ENCODE measurements at places on chromosomes 12 and 14. TPM values are rescaled to one million over a fixed set of nuclear protein-coding genes. Genes with fewer than 3 reads are reported as not detected.

The BIN2 gene
- total RNA-seq: not detected

The UNC79 gene
- total RNA-seq: 2.1 TPM

The SLC35F4 gene
- not detected for total RNA-seq

The TCL1B gene
- not detected for total RNA-seq

The KRT72 gene
- total RNA-seq: not detected

The P2RX2 gene
- 0.15 TPM for total RNA-seq

The NPFF gene
- total RNA-seq: not detected

The KRT85 gene
- total RNA-seq: not detected

The RDH16 gene
- total RNA-seq: 1.2 TPM

The TCTN2 gene
- 15.8 TPM for total RNA-seq

The RASSF8 gene
- total RNA-seq: 53.9 TPM

The PTHLH gene
- not detected for total RNA-seq

The AQP2 gene
- total RNA-seq: not detected

The PPP1R1A gene
- total RNA-seq: 2.3 TPM

The ALDH2 gene
- 107 TPM for total RNA-seq

The CLBA1 gene
- 8.5 TPM for total RNA-seq

GRCh38 chr14:75273272-75274049, 5.2 kb upstream of the FOS start:
- no peaks in the 10 kb centered on the region for H3K36me3 ChIP-seq
- no peak overlapping the region for H3K4me3 ChIP-seq
- no peak overlapping the region for H3K27ac ChIP-seq
- DNase-seq: no peak
- H3K27me3 ChIP-seq: peaks cover 50% of the 10 kb centered on the region
- peaks cover 4% of the 10 kb centered on the region for H3K4me1 ChIP-seq

- H3K36me3 ChIP-seq: peaks cover 2% of the 10 kb centered on the region
- H3K4me1 ChIP-seq: peaks cover 26% of the 10 kb centered on the region
- H3K27ac ChIP-seq: peak overlapping the region; percentile 94
- DNase-seq: peak; percentile 88
Measured at GRCh38 chr12:53006810-53007309, 604 bp downstream of the EIF4B start.

- no peak for DNase-seq
- no peak overlapping the region for H3K27ac ChIP-seq
- H3K4me3 ChIP-seq: no peak overlapping the region
- no peaks in the 10 kb centered on the region for H3K36me3 ChIP-seq
- H3K4me1 ChIP-seq: peaks cover 18% of the 10 kb centered on the region
Measured at GRCh38 chr14:95677179-95677835, 8.9 kb upstream of the TCL1B start.

- H3K27ac ChIP-seq: no peak overlapping the region
- no peaks in the 10 kb centered on the region for H3K27me3 ChIP-seq
- no peaks in the 10 kb centered on the region for H3K36me3 ChIP-seq
- no peaks in the 10 kb centered on the region for H3K4me1 ChIP-seq
Measured at GRCh38 chr12:111993292-111994150, 19.4 kb downstream of the TMEM116 start.

DNA sequence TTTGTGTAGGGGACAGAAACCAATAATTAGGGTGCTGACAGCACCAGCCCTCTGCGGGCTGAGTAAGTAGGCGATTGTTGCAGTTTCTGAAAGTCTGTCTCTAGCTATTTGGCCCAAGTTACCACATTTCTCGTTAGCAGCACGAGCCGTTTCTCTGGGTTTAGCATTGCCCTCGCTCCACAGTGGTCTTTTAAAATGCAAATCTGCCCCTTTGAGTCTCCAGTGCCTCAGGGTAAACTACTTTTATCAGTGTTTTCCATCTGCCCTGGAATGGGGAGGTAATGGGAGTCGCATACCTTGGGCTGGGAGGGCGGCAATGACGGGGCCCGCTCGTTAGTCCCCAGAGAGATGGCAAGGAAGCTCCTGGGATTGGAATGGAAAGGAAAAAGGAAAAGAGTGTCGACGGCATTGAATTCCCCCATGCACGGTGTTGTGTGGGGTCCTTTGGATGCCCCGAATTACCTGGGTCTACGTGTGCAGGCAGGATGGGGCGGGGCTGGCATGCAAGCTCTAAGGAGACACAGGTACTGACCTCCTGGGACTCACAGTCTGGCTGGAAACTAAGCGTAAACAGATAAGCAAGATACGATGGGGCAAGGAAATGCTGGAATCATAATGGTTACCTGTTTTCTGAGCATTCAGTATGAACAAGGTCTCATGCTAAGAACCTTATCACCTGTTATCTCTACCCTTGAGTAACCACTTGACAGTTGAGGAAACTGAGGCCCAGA, 131.8 kb upstream of the MAP1LC3B2 start:
- H3K27ac ChIP-seq: peak overlapping the region; percentile 47
- H3K27me3 ChIP-seq: no peaks in the 10 kb centered on the region
- H3K4me3 ChIP-seq: peak overlapping the region; percentile 33
- H3K4me1 ChIP-seq: peaks cover 15% of the 10 kb centered on the region
- H3K36me3 ChIP-seq: no peaks in the 10 kb centered on the region

GRCh38 chr12:44774815-44775411, 101.2 kb downstream of the NELL2 start:
- peaks cover 19% of the 10 kb centered on the region for H3K36me3 ChIP-seq
- H3K27ac ChIP-seq: peak overlapping the region; percentile 85
- no peak overlapping the region for H3K4me3 ChIP-seq
- H3K27me3 ChIP-seq: no peaks in the 10 kb centered on the region
- H3K4me1 ChIP-seq: peaks cover 38% of the 10 kb centered on the region

- no peak overlapping the region for H3K4me3 ChIP-seq
- H3K4me1 ChIP-seq: peaks cover 6% of the 10 kb centered on the region
- DNase-seq: peak; percentile 48
- H3K27ac ChIP-seq: no peak overlapping the region
- H3K27me3 ChIP-seq: peaks cover 44% of the 10 kb centered on the region
Measured at GRCh38 chr14:103281496-103282231, 52.4 kb upstream of the EIF5 start.

- H3K36me3 ChIP-seq: no peaks in the 10 kb centered on the region
- H3K4me3 ChIP-seq: no peak overlapping the region
- no peak for DNase-seq
Measured at GRCh38 chr14:75886636-75887348, 95.0 kb downstream of the TGFB3 start.

DNA sequence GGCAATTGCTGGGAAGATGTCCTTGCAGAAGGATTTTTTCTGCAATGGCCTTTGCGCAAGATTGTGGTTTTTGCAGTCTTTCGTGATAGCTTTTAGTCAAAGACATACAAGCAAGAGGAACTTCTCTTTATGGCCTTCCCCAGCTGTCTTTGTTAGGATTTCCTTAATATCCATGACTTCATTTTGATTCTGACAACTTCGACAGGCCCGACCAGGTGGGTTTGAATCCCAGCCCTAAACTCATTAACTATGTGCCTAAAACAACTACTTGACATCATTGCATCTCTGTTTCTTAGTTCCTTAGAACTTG, 13.3 kb upstream of the VRK1 start:
- H3K4me3 ChIP-seq: no peak overlapping the region
- H3K27ac ChIP-seq: no peak overlapping the region
- no peaks in the 10 kb centered on the region for H3K36me3 ChIP-seq
- no peaks in the 10 kb centered on the region for H3K4me1 ChIP-seq

DNA sequence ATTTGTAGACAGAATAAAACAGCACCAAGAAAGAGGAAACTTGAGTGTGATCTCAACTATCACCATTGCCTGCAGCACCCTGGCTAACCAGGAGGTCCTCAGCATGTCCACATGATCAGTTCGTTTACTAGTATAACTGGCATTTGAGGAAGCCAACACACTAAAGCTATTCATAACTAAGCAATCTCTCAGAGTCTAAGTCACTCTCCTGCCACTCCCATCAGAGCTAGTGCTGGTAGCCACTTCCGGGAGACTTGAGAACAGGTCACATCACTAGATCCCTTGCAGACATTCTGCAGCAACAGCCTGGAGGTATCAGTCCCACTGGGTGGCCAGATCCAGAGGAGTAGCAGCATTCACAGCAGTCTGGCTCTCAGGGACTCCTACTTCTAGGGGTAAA, 352.9 kb upstream of the OR4E1 start:
- H3K27me3 ChIP-seq: no peaks in the 10 kb centered on the region
- no peak overlapping the region for H3K27ac ChIP-seq
- no peaks in the 10 kb centered on the region for H3K36me3 ChIP-seq
- no peak for DNase-seq

DNA sequence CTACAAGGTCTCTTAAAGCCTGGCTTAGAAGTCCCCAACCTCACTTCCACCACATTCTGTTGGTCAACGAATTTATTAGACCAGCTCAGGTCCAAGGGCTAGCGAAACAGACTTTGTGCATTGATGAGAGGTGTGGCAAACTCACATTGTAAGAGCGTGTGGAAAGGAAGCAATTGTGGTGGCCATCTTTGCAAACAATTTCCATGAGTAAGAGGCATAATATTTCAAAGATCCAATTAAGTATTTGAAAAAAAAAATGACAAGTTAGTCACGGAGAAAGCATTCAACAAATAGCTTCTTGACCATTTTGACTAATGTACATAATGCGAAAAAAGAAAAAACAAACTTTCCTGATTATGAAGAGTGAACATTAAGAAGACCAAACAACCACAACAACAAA, 7.4 kb downstream of the NR1H4 start:
- no peak overlapping the region for H3K27ac ChIP-seq
- no peaks in the 10 kb centered on the region for H3K36me3 ChIP-seq
- no peaks in the 10 kb centered on the region for H3K27me3 ChIP-seq
- no peaks in the 10 kb centered on the region for H3K4me1 ChIP-seq

DNA sequence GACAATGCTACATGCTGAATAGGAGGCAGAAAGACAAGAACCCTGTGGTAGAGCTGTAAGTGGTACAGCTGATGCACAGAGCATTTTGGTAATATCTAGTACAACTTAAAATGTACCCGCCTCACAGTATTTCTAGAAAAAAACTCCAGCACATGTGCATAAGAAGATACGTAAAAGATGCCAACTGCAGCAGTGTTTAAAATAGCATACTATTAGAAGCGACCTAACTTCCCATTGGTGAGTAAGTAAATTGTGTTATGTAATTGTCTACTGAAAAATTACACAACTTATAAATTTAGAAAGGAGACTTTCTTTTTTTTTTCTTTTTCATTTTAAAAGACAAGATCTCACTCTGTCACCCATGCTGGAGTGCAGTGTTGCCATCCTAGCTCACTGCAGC, 114.3 kb upstream of the CAND1 start:
- no peak overlapping the region for H3K27ac ChIP-seq
- H3K4me3 ChIP-seq: no peak overlapping the region
- no peaks in the 10 kb centered on the region for H3K4me1 ChIP-seq
- DNase-seq: no peak
- no peaks in the 10 kb centered on the region for H3K27me3 ChIP-seq

DNA sequence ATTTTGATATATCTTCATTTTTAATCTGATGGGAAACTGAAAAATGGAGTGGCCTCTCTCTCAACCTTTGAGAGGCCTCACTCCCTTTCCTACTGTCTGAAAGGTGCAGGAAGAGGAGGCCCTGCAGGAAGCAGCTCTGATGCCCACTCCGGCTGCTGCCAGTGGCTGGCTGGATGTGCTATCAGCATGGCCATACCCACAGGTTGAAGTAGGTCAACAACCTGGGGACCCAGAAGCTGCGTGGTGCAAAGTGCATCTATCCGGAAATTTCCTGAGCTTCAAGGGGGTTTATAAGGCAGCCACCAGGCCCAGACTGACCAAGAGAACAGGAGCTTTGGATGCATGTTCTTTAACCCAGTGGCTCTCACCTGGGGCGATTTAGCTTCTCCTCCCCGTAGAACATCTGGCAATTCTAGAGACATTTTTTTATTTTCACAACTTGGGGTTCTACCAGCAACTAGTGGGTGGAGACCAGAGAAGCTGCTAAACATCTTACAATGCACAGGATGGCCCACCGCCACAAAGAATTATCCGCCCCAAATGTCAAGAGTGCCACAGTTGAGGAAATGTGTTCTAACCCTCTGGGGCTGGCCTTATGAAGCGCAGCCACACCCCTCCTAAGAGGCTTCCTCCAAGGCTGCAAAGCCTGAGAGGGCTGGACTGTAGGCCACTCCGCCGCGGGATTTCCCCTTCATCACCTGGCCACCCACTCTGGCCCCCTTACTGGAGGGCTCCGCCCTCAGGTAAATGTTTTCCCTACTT, 8.2 kb upstream of the BATF start:
- no peak overlapping the region for H3K27ac ChIP-seq
- no peak overlapping the region for H3K4me3 ChIP-seq
- H3K27me3 ChIP-seq: no peaks in the 10 kb centered on the region
- peaks cover 6% of the 10 kb centered on the region for H3K4me1 ChIP-seq
- DNase-seq: no peak

DNA sequence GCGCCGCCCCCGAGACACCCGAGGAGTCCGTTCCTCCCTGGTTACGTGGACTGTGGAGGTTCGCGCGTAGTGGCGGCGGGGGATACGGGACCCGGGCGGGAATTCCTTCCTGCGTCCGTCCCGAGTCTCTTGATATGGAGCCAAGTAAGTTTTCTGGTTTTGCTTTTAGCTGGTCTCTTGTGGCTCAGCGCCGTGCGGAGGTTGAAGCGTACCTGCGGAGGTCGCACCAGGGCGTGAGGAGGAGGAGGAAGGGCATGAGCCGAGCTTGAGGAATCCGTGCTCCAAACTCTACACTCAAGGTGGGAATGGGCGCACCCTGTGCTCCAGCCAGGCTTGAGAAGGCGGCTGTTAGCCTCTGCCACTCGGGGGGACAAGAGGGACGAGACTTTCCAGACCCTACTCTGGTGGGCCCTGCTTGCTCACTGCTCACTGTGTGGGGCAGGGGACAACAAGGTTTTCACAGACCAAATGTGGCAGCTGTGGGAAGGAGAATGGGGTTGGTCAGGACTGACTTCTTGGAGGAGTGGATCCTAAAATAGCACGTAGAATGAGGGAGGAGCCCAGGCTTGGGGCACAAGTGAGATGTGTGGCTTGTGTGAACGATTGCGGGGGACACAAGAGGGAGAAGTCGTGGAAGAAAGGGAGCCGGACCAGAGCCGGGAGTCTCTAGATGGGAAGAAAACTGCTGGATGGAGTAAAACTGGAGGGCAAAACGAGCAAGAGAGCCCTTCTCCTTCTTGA, 577 bp downstream of the ATG101 start:
- H3K27ac ChIP-seq: peak overlapping the region; percentile 97
- H3K4me3 ChIP-seq: peak overlapping the region; percentile 97
- no peak for DNase-seq
- peaks cover 18% of the 10 kb centered on the region for H3K27me3 ChIP-seq
- H3K36me3 ChIP-seq: no peaks in the 10 kb centered on the region

GRCh38 chr12:26689281-26689841, 143.6 kb downstream of the ITPR2 start:
- H3K27ac ChIP-seq: no peak overlapping the region
- no peaks in the 10 kb centered on the region for H3K27me3 ChIP-seq
- no peak overlapping the region for H3K4me3 ChIP-seq
- no peaks in the 10 kb centered on the region for H3K36me3 ChIP-seq
- no peak for DNase-seq

GRCh38 chr14:68609012-68609411, 183.9 kb downstream of the ZFP36L1 start:
- no peak for DNase-seq
- no peak overlapping the region for H3K27ac ChIP-seq
- H3K4me3 ChIP-seq: no peak overlapping the region
- no peaks in the 10 kb centered on the region for H3K36me3 ChIP-seq
- H3K27me3 ChIP-seq: no peaks in the 10 kb centered on the region
- H3K4me1 ChIP-seq: peaks cover 36% of the 10 kb centered on the region

GRCh38 chr12:84412226-84412625, 500.4 kb downstream of the SLC6A15 start:
- no peak overlapping the region for H3K27ac ChIP-seq
- DNase-seq: no peak
- no peak overlapping the region for H3K4me3 ChIP-seq
